Neural progenitor cell (in vitro differentiated cells): ENCODE measurements at places on chromosomes 2 and 18.

DNA sequence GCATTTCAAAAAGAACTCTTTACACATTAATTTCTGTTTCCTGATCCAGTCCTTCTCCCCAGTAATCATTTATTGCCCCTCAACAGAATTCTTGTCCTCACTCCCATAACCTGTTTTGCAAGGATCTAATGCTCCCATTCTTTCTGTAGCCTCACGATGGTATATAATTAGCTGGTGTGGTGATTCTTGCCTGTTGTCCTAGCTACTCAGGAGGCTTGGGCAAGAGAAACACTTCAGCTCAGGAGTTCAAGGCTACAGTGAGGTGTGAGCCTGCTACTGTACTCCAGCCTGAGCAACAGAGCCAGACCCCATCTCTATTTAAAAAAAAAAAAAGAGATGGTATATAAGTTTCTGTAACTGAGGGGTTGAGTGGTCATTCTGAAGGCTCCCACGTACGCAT, 7.7 kb upstream of the TRAPPC8 start:
- H3K4me3 ChIP-seq, result no peak overlapping the region
- H3K36me3 ChIP-seq, result no peaks in the 10 kb centered on the region
- DNase-seq, result no peak

- H3K36me3 ChIP-seq, result no peaks in the 10 kb centered on the region
- DNase-seq, result no peak
- H3K27me3 ChIP-seq, result no peaks in the 10 kb centered on the region
- no peak overlapping the region for H3K4me3 ChIP-seq
- H3K27ac ChIP-seq, result no peak overlapping the region
Measured at GRCh38 chr2:230947235-230947576, 22.2 kb upstream of the GPR55 start.

DNA sequence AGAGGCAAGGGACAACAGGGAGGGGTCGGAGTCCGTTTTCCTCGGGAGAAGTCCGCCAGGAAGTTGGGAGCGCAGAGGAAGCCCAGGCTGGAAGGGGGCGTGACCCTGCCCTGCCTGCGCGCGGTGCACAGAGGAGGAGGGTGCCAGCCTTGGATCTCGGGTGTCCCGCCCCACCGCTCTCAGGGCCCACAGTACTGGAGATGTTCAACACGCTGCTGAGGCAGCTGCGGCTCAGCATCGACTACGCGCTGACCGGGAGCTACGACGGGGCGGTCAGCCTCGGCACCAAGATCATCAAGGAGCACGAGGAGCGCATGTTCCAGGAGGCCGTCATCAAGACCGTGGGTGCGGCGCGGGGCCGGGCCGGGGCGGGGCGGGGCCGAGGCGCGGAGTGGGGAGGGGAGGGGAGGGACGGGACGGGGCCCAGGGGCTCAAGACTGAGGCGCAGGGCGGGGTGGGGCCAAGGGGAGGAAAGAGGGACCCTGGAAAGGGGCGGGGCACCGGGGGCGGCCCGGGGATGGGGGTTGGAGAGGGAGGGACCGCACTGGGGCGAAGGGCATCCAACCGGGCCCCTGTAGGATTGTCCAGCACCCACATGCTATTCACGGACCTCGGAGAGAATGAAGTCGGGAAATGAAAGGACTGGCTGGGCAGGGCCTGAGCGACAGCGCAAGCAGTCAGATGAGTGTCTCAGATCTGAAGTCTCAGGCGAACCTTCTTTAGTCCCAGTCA, 36.6 kb downstream of the POMC start:
- peaks cover 22% of the 10 kb centered on the region for H3K4me1 ChIP-seq
- peak overlapping the region; percentile 22 for H3K4me3 ChIP-seq
- DNase-seq, result peak; percentile 50
- H3K27me3 ChIP-seq, result peaks cover 8% of the 10 kb centered on the region
- H3K36me3 ChIP-seq, result no peaks in the 10 kb centered on the region

DNA sequence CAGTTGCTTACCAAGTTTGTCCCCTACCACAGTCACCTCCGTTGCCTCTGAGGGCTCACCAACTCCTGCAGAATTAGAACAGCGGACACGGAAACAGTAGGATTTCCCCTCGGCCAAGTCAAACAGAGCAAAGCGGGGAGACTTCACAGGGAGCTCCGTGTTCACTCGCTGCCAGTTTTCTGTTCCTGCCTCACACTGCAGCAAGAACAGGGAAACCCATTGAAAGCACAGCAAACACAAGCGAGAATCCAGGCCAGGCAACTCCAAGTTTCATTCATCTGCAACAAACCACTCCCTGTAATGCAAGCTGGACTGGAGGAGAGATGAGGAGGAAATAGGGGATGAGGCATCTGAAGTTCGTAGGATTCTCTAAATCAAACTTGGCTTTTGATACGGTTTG, 84.2 kb downstream of the MYOM1 start:
- H3K4me3 ChIP-seq, result no peak overlapping the region
- H3K27me3 ChIP-seq, result no peaks in the 10 kb centered on the region
- no peaks in the 10 kb centered on the region for H3K4me1 ChIP-seq
- no peak overlapping the region for H3K27ac ChIP-seq

DNA sequence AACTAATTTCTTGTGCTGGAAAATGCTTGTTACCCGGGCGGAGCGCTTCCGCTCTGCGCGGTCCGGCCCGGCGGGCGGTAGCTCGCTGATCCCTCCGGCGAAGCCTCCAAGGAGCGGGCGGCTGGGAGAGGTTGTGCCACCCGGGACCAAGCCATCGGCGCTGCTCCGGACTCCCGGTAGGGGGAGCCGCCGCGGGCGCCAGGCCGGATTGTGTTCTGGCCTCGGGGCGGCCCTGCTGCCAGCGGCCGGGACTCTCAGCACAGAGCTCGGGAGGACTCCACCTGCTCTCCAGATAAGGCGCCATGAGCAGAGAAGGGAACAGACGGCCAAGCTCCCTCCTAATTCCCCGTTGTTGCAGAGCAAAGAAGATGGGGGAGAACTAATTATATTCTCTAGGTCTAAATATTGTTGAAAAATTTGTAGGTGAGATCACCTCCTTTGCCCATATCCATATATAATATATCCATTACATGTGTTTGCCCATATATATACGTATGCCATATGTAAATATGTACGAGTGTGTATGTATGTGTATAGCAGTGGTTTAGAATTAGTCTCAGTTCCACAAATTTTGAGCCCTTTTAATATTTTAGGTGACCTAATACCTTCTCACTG, 13.8 kb upstream of the SATB2 start:
- no peaks in the 10 kb centered on the region for H3K36me3 ChIP-seq
- no peak overlapping the region for H3K27ac ChIP-seq
- peaks cover 79% of the 10 kb centered on the region for H3K27me3 ChIP-seq
- peak; percentile 93 for DNase-seq
- peaks cover 14% of the 10 kb centered on the region for H3K4me1 ChIP-seq

GRCh38 chr18:69469444-69469919, 68.8 kb downstream of the DOK6 start:
- DNase-seq, result peak; percentile 40
- no peaks in the 10 kb centered on the region for H3K36me3 ChIP-seq
- H3K27ac ChIP-seq, result no peak overlapping the region
- H3K4me1 ChIP-seq, result no peaks in the 10 kb centered on the region

DNA sequence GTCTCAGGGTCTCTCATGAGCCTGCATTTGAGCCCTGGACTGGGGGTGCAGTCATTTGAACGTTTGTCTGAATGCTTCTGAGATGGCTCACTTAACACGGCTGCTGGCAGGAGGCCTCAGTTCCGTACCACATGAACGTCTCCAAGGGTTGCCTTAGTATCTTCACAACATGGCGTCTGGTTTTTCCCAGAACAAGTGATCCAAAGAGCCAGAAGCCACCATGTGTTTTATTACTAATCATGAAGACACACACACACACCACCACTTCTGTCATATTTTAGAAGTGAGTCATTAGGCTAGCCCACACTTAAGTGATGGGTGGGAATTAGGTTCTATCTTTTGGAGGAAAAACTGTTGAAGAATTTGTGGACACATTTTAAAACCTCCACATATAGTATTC, 15.0 kb upstream of the MYO1B start:
- peaks cover 7% of the 10 kb centered on the region for H3K4me1 ChIP-seq
- H3K36me3 ChIP-seq, result no peaks in the 10 kb centered on the region
- no peak overlapping the region for H3K4me3 ChIP-seq

DNA sequence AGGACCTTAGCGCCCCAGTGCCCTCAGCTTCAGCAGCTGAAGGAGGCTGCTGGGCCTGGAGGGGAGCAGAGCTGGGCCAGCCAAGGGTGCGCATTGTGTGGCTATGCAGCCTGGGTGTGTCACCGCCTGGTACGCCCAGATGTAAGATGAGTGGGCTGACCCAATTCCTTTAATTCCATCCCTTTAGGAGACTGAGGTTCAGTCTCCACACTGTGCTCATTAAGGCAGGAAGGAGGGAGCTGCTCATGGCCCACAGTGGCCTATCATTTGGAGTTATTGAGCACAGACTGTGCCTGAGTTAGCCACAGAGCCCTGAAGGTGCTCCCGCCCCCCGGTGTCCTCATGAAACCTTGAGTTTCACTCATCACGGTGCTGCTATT, 194.1 kb upstream of the GLI2 start:
- H3K27me3 ChIP-seq, result peaks cover 17% of the 10 kb centered on the region
- H3K4me1 ChIP-seq, result no peaks in the 10 kb centered on the region
- no peak for DNase-seq
- H3K36me3 ChIP-seq, result no peaks in the 10 kb centered on the region
- no peak overlapping the region for H3K27ac ChIP-seq
- no peak overlapping the region for H3K4me3 ChIP-seq

- H3K36me3 ChIP-seq, result no peaks in the 10 kb centered on the region
- peaks cover 19% of the 10 kb centered on the region for H3K4me1 ChIP-seq
- H3K27me3 ChIP-seq, result no peaks in the 10 kb centered on the region
- no peak overlapping the region for H3K4me3 ChIP-seq
- no peak overlapping the region for H3K27ac ChIP-seq
- DNase-seq, result no peak
Measured at GRCh38 chr18:10371165-10371564, 83.3 kb upstream of the APCDD1 start.

GRCh38 chr2:149185942-149186490, 144.4 kb upstream of the LYPD6 start:
- H3K4me3 ChIP-seq, result no peak overlapping the region
- H3K27ac ChIP-seq, result no peak overlapping the region
- H3K27me3 ChIP-seq, result no peaks in the 10 kb centered on the region
- no peaks in the 10 kb centered on the region for H3K4me1 ChIP-seq

GRCh38 chr2:22795287-22795866, 589.6 kb upstream of the KLHL29 start:
- no peak overlapping the region for H3K4me3 ChIP-seq
- H3K27ac ChIP-seq, result no peak overlapping the region
- no peak for DNase-seq
- H3K27me3 ChIP-seq, result no peaks in the 10 kb centered on the region
- no peaks in the 10 kb centered on the region for H3K36me3 ChIP-seq

- H3K27me3 ChIP-seq, result no peaks in the 10 kb centered on the region
- no peak overlapping the region for H3K4me3 ChIP-seq
- H3K36me3 ChIP-seq, result no peaks in the 10 kb centered on the region
- no peak for DNase-seq
Measured at GRCh38 chr2:134014196-134014960, 239.5 kb upstream of the MGAT5 start.

DNA sequence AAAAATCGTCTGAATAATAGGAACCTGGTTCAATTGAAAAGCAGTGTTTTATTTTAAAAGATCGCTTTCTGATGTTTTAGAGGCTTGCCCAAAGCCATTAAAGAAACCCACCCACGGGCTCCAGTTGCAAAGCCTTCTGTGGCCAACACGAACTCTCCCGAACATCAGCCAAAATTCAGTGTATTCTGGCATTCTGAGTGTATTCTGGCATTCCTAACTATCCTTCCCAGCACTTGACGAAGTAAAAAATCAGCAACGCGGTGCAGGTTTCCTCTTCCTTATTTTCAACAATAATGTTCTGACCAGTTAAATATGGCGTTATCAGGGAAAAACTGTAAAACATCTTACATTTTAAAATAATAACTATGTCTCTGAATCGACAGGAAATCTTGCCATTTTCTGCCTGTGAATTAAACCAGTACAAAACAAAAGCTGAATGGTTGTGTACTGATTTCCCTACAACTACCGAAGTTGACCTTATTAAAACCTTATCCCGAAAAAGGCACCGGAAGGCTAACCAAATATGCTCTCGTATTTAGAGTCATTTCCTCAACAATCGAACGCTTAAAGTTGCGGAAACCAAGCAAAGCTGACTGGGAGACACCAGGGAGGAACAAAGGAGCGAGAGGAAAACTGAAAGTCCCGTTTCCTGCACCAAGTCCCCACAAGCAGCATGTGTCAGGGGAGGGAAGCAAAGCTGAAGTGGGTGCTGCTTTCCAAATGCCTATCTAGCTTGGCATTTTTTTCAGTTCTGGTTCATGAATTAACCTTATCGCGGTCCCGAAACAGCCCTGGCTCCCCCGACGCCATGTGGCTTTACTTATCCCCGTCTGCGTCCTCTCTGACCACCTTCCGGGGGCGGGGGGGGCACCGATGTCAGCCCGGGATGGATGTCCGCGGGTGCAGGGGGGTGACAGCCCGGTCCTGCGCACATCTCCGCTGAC, 44.3 kb downstream of the ZNF516 start:
- no peaks in the 10 kb centered on the region for H3K36me3 ChIP-seq
- peak overlapping the region; percentile 49 for H3K4me3 ChIP-seq
- peak; percentile 60 for DNase-seq
- H3K27me3 ChIP-seq, result no peaks in the 10 kb centered on the region
- peak overlapping the region; percentile 72 for H3K27ac ChIP-seq
- peaks cover 84% of the 10 kb centered on the region for H3K4me1 ChIP-seq

- H3K4me3 ChIP-seq, result no peak overlapping the region
- H3K27ac ChIP-seq, result no peak overlapping the region
- no peaks in the 10 kb centered on the region for H3K27me3 ChIP-seq
- DNase-seq, result no peak
Measured at GRCh38 chr2:79638954-79639353, 126.1 kb downstream of the CTNNA2 start.

GRCh38 chr2:1584691-1585485, 159.4 kb downstream of the PXDN start:
- no peak overlapping the region for H3K27ac ChIP-seq
- H3K27me3 ChIP-seq, result no peaks in the 10 kb centered on the region
- no peak overlapping the region for H3K4me3 ChIP-seq
- no peak for DNase-seq

DNA sequence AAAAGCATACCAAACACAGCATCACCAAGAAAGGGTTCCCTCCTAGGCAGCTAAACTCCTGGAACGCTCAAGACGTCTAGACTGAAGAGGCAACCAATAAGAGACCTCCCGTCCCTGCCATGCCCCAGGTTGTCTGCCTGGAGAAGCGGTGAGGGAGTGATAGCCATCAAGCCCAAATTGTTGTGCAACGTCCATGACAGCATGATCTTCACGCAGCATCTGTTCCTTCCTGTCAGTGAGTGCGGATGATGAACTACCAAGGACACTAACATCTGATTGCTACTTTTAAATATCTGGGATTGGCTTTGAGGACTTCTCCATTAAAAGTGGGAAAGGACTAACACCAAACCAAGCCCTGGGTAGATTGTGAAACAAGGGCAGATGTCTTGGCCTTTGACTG, 149.7 kb downstream of the TXNL1 start:
- H3K27me3 ChIP-seq, result no peaks in the 10 kb centered on the region
- H3K4me1 ChIP-seq, result no peaks in the 10 kb centered on the region
- no peak overlapping the region for H3K27ac ChIP-seq
- no peaks in the 10 kb centered on the region for H3K36me3 ChIP-seq
- DNase-seq, result no peak

- no peaks in the 10 kb centered on the region for H3K36me3 ChIP-seq
- no peak overlapping the region for H3K4me3 ChIP-seq
- DNase-seq, result no peak
- H3K27me3 ChIP-seq, result no peaks in the 10 kb centered on the region
Measured at GRCh38 chr2:134461511-134461910, 207.6 kb downstream of the MGAT5 start.
